ENCODE measurements at places on chromosomes 3 and 15.
A peak's percentile ranks its signal among the peaks of the same experiment; 100 is the strongest.

DNA sequence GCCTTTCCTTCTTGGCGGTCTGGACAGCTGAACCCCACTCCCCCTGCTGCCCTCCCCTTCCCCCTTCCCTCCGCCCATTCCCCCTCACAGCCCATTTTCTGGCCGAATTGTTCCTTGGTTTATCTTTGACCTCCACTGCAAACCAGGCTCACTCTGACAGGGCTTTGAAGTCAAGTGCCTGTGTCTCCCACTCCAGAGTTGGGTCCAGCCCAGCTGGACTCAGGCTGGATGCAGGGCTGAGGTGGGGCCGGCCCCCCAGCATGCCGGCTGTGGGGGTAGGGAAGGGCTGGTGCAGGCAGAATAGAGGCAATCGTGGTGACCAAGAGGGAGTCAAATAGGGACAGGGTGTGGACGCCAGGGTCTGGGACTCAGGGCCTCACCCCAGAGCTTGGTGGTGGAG is 57.0 kb upstream of the MRPS22 start:
- no peak for DNase-seq

DNA sequence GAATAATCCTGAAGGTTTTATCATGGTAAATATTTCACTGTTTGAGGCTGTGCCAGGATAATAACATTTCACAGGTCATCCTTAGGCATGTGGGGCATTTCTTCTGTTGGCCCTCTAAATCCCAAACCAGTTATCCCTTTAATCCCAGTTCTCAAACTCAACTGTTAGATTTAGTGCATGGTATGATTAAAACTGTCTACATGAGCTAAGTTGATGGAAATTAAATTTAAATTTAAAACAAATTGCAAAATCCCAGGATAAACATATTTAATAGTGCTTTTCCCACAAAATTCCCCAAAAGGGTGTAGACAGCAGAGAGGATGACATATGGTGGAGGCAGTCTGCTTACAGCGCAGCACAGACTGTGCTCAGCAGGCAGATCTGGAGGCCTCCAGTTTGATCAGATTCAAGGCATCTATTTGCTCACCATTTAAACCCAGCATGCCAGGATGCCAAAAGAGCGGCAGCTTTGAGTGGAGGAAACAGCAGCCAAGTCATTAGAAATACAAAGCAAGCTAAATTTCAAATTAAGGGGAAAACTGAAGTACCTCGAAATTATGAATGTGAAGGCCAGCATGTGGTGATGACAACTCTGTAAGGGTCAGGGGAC is 325.8 kb downstream of the KCNH8 start:
- DNase-seq = no peak

- no peak for DNase-seq
Observed at GRCh38 chr15:66212563-66212921, 41.0 kb downstream of the MEGF11 start.

DNA sequence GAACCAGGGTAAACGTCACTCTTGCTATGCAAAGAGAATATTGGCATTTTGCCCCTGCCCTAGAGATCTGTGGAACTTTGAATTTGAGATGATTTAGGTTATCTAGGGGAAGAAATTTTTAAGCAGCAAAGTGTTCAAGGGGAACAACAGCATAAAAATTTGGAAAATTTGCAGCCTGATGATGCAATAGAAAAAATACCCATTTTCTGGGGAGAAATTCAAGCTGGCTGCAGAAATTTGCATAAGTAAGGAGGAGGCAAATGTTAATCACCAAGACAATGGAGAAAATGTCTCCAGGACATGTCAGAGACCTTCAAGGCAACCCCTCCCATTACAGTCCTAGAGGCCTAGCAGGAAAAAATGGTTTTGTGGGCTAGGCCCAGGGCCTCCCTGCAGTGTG is 4.4 kb upstream of the RPL32 start:
- DNase-seq = no peak

DNA sequence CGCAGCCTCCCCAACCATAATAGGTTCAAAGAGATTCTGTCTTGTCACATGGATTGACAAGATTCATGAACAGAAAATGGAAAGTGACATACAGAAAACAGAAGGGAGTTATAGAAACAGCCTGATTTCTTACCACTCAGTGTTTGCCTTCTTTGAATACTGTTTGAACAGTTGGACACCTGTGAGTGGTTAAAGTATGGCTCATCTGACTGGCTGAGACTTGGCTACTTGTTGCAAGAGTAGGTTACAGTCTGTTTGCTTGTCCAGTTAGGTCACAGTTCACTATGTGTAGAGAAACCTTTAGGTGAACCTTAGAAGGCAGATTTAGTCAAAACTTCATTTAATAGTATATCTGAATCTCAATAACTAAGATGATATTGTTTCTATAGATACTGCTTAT is 1003.9 kb upstream of the EPHA6 start:
- no peak for DNase-seq

GRCh38 chr3:87228316-87228715 is 1.2 kb downstream of the CHMP2B start:
- no peak for DNase-seq

- no peak for DNase-seq
Observed at GRCh38 chr15:66364944-66365528, 8.6 kb upstream of the TIPIN start.

DNA sequence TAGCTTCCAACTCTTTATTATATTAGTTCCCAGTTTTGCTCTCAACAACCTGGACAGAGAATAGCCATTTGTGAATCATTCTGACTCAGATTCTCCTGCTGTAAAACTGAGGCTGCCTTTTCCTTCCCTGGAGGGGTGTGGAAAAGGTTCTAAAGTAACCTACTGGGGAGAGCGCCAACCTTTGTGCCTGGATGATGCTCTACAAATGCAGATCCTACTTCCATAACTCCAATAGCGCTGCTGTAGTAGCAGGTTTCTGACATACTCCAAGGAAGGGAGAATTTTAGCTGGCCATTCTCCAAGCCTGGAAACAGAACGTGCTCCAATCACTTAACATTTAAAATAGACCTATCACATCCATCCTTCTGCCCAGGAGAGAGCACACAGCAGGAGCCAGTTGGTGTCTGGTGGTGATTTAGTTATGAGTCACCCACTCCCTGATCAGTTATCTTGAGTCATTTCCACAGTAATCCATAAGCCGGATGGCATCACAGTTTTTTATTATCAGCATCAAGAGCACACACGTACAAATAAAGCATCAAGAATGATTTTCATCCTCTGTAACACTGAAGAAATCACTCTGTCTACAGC is 38.3 kb downstream of the MYH15 start:
- no peak for DNase-seq

DNA sequence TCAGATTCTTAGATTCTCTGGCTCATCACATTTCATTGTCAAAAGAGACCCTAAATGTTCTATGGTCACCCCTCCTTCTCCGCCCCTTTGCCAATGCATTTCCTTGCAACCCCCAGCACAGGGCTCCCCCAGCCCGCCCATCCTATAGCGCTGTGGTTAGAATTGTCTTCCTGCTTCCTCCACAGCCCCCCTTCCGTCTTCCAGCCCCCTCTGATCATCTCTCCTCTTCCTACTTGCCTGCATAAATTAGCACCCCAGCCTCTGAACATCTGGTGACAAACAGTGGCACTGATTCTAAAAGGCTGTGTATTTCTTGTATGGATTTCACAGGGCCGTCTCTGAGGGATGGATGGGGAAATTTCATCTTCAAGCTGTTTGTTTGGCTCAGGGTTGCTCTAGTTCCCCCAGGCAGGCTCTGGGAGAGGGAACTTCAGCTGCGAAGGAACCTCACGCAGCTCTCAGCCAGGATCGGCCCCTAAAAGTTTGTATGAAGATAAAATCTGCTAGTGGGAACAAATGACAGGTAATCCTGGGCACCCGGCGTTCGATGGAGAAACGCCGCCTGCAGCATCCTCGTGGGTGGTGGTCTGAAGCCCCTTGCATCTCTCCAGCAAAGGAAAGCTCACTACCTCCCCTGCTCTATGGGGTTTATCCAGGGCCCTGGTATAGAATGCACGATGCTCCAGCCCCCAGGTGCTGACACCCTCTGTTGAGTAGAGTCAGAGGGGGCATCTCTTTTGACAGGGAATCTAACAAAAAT is 83.0 kb downstream of the WNT7A start:
- DNase-seq = no peak

GRCh38 chr15:36605604-36606263 is 26.3 kb downstream of the CDIN1 start:
- DNase-seq = no peak

DNA sequence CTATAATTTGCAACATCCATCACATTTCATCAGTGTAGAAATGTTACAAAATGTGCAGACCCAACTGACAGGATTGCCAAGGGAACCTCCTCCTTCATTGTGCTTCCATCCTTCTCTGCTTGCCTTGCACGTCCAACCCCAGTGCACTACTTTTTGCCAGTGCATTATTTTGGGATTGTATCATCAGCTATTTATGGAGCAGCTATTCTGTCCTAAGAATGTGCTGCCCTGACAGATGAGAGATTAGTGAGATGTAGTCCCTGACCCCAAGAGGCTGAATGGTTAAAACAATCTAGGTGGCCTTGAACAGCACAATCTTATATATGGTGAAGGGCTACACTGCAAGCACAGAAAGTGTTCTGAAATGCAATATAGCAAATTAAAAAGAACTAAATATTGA is 935.8 kb downstream of the IGSF11 start:
- no peak for DNase-seq

- DNase-seq = no peak
Observed at GRCh38 chr3:13543253-13543652, 5.7 kb upstream of the FBLN2 start.

DNA sequence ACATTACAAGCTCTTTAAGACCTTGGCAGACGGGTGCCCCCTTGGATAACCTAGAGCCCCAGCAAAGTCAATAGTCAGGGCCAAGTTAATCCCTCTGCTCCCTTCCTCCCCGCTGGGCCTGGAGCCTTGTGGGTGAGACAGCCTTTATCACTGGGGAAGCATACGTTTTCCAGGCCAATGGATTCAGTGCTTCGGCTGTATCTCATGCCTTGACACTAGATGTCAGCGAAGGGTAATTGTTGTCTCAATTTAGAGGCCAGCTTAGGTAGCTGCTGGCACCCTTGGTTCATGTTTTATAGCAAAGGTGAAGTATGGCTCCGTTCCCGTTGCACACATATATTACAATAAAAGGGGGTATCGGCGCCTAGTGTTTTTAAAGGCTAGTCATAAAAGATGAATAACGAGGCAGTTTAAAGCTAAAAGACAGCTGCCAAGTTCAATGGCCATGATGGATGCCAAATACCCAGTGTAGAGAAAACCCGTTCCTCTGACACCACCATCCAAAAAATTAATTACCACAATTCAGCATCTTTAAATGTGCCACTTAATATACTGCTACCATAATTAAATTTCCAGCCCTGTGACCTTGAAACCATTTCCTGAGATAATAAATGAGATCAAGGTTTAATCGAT is 52.3 kb upstream of the BNIP2 start:
- no peak for DNase-seq

GRCh38 chr15:71752128-71752527 is 58.2 kb upstream of the NR2E3 start:
- DNase-seq = no peak

- DNase-seq = peak; percentile 31
Observed at GRCh38 chr15:89129123-89129815, 41.0 kb downstream of the ABHD2 start.

GRCh38 chr3:149114458-149114857 is 15.0 kb upstream of the HPS3 start:
- DNase-seq = no peak

GRCh38 chr3:132679911-132680310 is 19.8 kb downstream of the UBA5 start:
- no peak for DNase-seq

- no peak for DNase-seq
Observed at GRCh38 chr15:27854601-27855000, 244.5 kb downstream of the OCA2 start.

GRCh38 chr3:184944241-184944640 is 132.3 kb downstream of the VPS8 start:
- no peak for DNase-seq

DNA sequence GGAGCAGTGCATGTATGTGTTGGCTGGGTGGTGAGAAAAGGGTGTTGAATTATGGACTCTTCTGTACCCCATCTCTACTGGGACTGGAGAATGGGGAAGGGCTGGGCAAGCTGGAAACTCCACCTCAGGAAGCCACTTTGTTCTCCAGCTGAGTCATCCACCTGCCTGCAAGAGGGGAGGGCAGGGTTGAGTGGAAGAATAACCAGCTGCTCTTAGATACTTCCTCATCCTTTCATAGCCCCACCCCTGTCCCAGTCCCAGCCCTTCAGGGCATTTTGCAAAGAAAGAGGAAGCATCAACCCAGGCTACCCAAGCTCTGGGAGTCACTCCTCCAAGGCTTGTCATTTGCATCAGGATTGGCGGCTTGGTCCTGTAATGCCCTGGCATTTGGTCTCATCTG is 33.1 kb downstream of the RAB11A start:
- no peak for DNase-seq

- no peak for DNase-seq
Observed at GRCh38 chr3:184696697-184697096, 15.2 kb downstream of the MAGEF1 start.

GRCh38 chr15:96838081-96838480 is 507.6 kb downstream of the NR2F2 start:
- no peak for DNase-seq

DNA sequence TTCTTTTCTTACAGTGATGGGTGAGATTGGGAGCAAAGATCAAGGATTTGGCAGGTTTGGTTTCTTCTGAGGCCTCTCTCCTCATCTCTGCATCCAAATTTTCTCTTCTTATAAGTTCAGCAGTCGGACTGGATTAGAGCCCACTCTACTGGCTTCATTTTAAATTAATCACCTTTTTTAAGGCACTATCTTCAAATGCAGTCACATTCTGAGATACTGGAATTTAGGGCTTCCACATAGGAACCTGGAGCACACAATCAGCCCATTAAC is 56.5 kb upstream of the PLSCR4 start:
- no peak for DNase-seq

- no peak for DNase-seq
Observed at GRCh38 chr3:106908181-106908938, 468.9 kb upstream of the CCDC54 start.

DNA sequence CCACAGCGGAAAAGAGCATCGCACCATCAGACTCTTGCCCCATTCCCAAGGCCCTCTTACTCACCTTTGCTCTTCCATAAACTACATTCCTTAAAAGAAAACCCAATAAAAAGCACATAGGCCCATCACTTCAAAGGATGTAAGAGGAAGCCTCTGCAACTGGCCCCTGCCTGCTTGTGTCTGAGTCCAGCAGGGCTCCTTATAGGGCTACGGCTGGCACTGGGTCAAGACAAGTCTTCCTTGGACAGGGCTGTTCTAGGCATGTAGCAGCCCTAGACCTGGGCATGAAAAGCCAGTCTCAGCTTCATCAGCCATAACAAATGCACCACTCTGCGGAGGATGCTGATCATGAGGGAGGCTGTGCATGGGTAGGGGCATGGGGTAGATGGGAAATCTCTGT is 218.3 kb downstream of the NTRK3 start:
- no peak for DNase-seq

All from activated CD4-positive, alpha-beta T cell treated with anti-CD3 and anti-CD28 coated beads for 24 hours (primary cell).